ENCODE measurements at places on chromosomes 11 and 22.

- DNase-seq = no peak
Observed at GRCh38 chr22:40421941-40422340, 51.5 kb downstream of the SGSM3 start.

- no peak for DNase-seq
Observed at GRCh38 chr11:64176751-64177150, 9.2 kb upstream of the STIP1 start.

DNA sequence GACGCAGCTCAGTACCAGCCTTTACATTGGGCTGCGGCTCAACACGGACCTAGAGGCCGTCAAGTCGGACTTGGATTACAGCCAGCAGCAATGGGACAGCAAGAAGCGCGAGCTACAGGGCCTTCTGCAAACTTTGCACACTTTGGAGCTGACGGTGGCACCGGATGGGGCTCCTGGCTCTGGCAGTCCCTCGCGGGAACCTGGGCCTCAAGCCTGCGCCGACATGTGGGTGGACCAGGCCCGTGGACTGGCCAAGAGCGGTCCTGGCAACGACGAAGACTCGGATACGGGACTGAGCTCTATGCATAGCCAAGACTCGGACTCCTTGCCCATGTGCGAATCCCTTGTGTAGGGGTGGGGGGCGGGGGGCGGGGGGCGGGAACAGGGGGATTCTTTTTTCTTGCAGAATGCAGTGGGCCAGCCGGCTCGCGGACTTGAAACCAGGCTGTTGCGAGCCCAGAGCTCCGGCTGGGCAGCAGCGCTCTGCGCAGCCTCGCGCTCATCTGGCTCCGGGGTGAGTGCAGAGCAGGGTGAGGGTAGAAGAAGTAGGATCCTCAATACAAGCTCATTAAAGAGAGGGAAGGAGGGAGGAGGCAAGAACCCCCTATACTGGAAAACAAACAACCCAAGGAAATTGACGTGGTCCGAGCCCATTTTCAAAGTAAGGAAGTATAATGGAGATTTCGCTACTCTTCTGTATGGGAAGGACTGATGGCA, 1.8 kb downstream of the RASSF10 start:
- DNase-seq = peak; percentile 61

- no peak for DNase-seq
Observed at GRCh38 chr11:34154059-34154875, 48.8 kb downstream of the NAT10 start.

- no peak for DNase-seq
Observed at GRCh38 chr22:48153726-48154125, 1391.3 kb downstream of the TBC1D22A start.

GRCh38 chr11:120254788-120255518, 15.0 kb downstream of the POU2F3 start:
- DNase-seq = no peak

- DNase-seq = no peak
Observed at GRCh38 chr22:20578192-20578591, 70.8 kb downstream of the MED15 start.

- DNase-seq = no peak
Observed at GRCh38 chr11:95293116-95293515, 62.1 kb upstream of the SESN3 start.

DNA sequence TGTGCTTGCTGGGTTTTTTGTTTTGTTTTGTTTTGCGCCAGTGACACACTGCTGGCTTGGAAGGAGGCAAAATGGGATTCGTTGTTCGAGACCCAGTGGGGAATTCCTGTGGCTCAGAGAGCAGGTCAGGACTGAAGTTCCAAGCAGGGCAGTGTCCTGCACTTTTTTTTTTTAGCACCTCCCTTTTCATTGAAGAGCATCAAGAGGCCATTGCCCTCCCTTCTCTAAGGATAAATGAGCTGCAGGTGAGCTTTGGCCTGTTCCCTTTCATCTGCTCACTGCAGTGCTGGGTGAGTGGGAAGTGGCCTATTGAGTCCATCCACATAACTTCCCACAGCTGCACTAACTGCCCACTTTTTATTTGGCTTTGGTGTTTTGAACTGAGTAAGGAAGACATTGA, 87.8 kb downstream of the ARHGAP42 start:
- peak; percentile 68 for DNase-seq

Measured in astrocyte of the hippocampus (primary cell).